ENCODE measurements at places on chromosomes 2 and 18. TPM values are rescaled to one million over a fixed set of nuclear protein-coding genes. Genes with fewer than 3 reads are reported as not detected.

The RMND5A gene
- 28.7 TPM for total RNA-seq

The GAL3ST2 gene
- not detected for total RNA-seq

The TSGA10 gene
- total RNA-seq = 5.5 TPM

The LYPD6B gene
- total RNA-seq = 1.3 TPM

The SKOR2 gene
- not detected for total RNA-seq

The RUFY4 gene
- total RNA-seq = not detected

The UGT1A10 gene
- total RNA-seq = not detected

The CDH7 gene
- 0.19 TPM for total RNA-seq

The ASXL3 gene
- total RNA-seq = 0.47 TPM

The SNRNP200 gene
- 81.1 TPM for total RNA-seq

The VWA3B gene
- total RNA-seq = not detected

The ELMOD3 gene
- total RNA-seq = 8.2 TPM

The MARCO gene
- total RNA-seq = not detected

The UPP2 gene
- total RNA-seq = not detected

The PDE6D gene
- total RNA-seq = 32.6 TPM

The REG3G gene
- total RNA-seq = not detected

The HOXD13 gene
- not detected for total RNA-seq

The ALLC gene
- not detected for total RNA-seq

The SERPINB10 gene
- not detected for total RNA-seq
